ENCODE measurements at places on chromosomes 11 and 22.
A peak's percentile ranks its signal among the peaks of the same experiment; 100 is the strongest.

- no peak for DNase-seq
Observed at GRCh38 chr11:4484310-4484709, 1.9 kb downstream of the OR52K1 start.

- no peak for DNase-seq
Observed at GRCh38 chr22:20721409-20722218, 52.3 kb upstream of the SERPIND1 start.

DNA sequence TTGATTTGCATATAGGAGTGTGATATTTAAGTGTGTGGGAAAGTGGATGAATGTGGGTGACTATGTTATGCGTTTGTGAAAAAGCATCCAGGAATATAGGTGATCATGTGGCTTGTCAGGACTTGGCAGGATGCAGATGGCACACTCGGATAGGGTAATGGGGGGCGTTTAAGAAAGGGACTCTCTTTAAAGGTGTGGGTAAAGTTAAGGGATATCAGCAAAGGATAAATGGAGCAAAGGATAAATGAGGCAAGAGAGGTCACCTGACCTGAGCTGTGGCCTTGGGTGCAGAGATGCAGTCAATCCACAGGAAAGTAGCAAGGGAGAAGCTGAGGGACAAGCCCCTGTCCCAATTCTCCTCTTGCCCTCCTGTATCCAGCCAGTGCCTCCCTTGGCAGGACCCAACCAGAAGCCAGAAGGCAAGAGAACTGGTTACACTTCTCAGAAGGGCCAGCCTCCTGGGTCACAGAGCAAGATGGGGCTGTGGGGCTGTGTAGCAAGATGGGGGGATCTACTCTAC, 47.5 kb upstream of the GRAMD1B start:
- peak; percentile 49 for DNase-seq

GRCh38 chr11:110251836-110252235, 44.6 kb downstream of the RDX start:
- DNase-seq: no peak

DNA sequence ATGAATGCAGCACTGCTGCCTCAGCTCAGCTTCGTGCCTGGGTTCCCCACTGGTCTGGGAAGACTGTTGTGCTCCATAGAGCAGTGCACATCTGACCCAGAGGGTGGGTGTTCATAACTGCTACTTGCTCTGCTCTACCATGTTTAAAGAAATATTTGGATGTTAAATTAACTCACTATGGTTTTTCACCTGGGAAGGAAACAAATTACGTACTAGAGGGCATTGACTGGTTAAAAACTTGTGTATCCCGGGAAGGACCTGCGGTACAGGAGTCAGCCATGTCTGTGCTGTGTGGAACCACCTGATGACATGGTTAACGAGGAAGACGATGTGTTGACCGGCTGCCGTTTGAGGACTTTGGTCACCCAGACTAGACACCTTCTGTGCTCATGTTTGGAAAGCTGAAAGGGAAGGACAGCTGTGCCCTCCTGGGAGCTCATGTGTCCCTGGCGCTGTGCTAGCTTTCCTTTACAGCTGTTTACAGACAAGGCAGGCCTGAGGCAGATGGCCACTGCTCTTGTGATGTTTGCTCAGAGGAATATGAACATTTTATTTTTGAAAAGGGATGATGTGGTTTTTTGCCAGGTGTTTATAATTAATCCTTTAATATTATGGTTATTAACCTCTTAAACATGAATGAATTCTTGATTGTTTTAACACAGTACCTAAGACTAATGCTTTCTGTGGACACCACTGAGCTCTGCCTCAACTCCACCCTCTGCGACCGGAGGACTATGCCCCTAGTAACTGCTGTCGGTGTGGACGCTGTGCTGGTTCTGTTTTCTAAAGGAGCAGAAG, 14.3 kb upstream of the AIFM3 start:
- no peak for DNase-seq

- DNase-seq: no peak
Observed at GRCh38 chr11:18368221-18368620, 26.1 kb upstream of the LDHA start.

- no peak for DNase-seq
Observed at GRCh38 chr22:40276996-40277823, 69.1 kb upstream of the ADSL start.

DNA sequence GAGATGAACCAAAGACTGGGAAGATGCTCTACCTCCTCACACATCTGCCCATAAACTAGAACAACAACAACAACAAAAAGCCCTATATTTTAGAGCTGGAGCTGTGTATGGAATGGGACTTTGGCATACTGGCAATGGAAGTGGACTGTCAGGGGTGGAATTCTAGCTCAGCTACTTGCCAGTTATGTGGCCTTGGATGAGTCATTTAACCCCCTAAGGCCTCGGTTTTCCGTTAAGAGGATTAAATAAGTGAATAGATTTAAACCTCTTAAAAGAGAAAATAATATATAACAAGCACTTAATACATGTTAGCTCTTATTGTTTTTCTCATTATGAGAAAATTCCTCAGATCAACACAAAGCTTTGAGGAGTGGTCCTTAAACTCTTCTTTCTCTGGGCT, 195.0 kb downstream of the KIF18A start:
- DNase-seq: no peak

- no peak for DNase-seq
Observed at GRCh38 chr11:80414181-80415165, 973.6 kb upstream of the TENM4 start.

DNA sequence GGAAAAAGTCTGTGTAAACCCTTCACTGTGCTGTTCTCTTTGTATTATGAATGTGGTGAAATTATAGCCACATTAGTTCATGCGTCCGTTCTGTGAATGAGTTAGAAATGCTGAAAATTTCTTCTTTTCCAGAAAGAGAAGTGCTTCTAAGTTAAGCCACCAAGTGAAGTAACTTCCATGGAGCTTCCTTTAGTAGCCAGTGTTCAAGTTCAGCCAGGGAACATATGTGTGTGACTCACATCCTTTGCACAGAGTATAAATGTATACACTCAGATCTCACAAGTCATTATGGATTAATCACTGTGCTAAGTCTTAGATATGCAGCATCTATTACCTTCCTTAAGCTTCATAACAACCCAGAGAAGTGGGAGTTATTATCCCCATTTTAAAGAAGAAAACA, 3.1 kb upstream of the MMP8 start:
- DNase-seq: no peak

GRCh38 chr22:44523981-44524759, 26.1 kb upstream of the RTL6 start:
- DNase-seq: no peak

- no peak for DNase-seq
Observed at GRCh38 chr11:60831501-60832079, 10.3 kb upstream of the CCDC86 start.

- no peak for DNase-seq
Observed at GRCh38 chr11:34331736-34332135, 26.1 kb downstream of the ABTB2 start.

GRCh38 chr11:64607381-64607985, 16.5 kb downstream of the SLC22A12 start:
- DNase-seq: no peak

- DNase-seq: no peak
Observed at GRCh38 chr11:8199676-8200075, 30.9 kb upstream of the RIC3 start.

GRCh38 chr11:102683277-102683676, 22.3 kb downstream of the MMP27 start:
- DNase-seq: no peak

GRCh38 chr22:46107753-46108563, 42.4 kb upstream of the PPARA start:
- no peak for DNase-seq

DNA sequence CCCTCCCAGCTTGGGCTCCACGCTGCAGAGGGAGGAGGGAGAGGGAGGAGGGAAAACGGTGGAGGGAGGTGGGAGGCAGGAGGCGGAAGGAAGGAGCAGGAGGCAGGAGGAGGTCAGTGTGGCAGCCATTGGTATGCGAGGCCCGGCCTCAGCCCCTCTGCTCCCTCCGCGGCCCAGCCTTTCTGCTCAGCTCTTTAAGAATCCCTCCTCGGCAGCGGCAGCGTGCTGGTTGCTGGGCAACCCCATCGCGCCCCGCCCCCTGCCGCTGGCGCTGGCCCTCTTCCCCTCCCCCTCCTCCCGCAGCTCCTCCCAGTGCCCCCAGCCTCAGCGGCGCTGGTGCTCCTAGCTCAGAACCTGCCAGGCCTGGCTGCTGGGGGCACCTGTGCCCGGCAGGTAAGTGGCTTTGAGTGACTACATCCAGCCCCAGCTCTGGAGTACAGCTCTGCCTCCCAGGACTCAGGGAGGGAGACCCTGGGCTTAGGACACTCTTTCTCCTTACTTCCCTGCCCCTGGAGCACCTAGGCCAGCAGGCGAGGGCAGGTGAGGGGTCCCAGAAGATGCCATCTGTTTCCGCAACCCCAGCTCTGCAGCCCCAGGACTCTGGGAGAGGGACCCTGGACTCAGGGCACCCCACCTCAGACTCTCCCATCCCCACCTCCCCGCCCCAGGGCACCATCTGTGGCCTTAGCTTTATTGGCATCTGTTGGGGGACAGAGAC, 7.2 kb upstream of the FLRT1 start:
- no peak for DNase-seq

Data from activated naive CD4-positive, alpha-beta T cell treated with anti-CD3 and anti-CD28 coated beads for 36 hours (primary cell).